ENCODE measurements at places on chromosomes 13 and 19. TPM values are rescaled to one million over a fixed set of nuclear protein-coding genes. Genes with fewer than 3 reads are reported as not detected.

Gene LMTK3
- total RNA-seq, result not detected

Gene CBY2
- not detected for total RNA-seq

Gene ELSPBP1
- not detected for total RNA-seq

Gene KIR2DL4
- not detected for total RNA-seq

Gene KCNJ14
- 1.8 TPM for total RNA-seq

Gene UBE2L5
- total RNA-seq, result not detected

Gene TFPT
- 14.1 TPM for total RNA-seq

Gene RNF17
- total RNA-seq, result 0.12 TPM

Gene ZSCAN1
- total RNA-seq, result not detected

Gene ATP1A3
- not detected for total RNA-seq

Gene TMEM190
- total RNA-seq, result not detected

Gene CGB2
- not detected for total RNA-seq

Gene RNF6
- total RNA-seq, result 19.9 TPM

Gene SIGLEC12
- total RNA-seq, result not detected

Gene CGB7
- total RNA-seq, result 0.35 TPM

Gene ZNF701
- 3.9 TPM for total RNA-seq

Gene KLK5
- not detected for total RNA-seq

Gene CAPN12
- total RNA-seq, result not detected

Gene PNMA8B
- total RNA-seq, result 3.0 TPM

Gene POSTN
- total RNA-seq, result 539 TPM

Gene ZNF71
- total RNA-seq, result 5.4 TPM

Gene SLITRK6
- total RNA-seq, result 2.9 TPM

Gene ZNF709
- total RNA-seq, result 0.68 TPM

Gene BRCA2
- total RNA-seq, result 0.47 TPM

Gene C1QTNF9
- total RNA-seq, result not detected

Gene GPC6
- total RNA-seq, result 26.4 TPM

Gene SLAIN1
- total RNA-seq, result not detected

Gene SYCN
- total RNA-seq, result not detected

Gene CYP2S1
- 0.09 TPM for total RNA-seq

Gene METTL21C
- total RNA-seq, result not detected

Gene SIGLECL1
- total RNA-seq, result not detected

Gene TLE2
- 13.1 TPM for total RNA-seq

Gene C5AR2
- under 0.01 TPM for total RNA-seq

Gene FOXA3
- not detected for total RNA-seq

Gene ZNF816
- 2.7 TPM for total RNA-seq

Gene GRK1
- not detected for total RNA-seq

All from pericardium fibroblast (primary cell).